ENCODE measurements at places on chromosomes 4 and X.

DNA sequence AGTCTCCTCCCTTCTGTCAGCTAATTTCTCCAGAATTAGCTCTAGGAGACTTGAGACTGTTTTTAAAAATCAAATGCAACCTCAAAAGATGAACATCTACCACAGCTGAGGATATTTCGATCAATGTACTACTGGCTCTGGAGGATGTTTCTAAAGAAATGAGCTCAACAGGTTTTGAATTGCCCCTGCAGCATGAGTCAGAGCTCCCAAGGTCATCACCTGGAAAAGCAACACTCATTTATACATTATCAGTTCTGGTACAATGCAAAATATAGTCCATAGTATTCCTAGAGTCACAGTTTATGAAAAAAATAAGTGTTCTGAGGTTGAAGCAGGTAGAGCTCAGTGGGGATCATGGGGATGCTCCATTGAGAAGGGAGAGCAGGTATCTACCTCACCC lies 50.8 kb upstream of the MCF2 start:
- no peak for DNase-seq

- no peak for DNase-seq
These were observed 49.5 kb downstream of the ATXN3L start for GRCh38 chrX:13270360-13270759.

DNA sequence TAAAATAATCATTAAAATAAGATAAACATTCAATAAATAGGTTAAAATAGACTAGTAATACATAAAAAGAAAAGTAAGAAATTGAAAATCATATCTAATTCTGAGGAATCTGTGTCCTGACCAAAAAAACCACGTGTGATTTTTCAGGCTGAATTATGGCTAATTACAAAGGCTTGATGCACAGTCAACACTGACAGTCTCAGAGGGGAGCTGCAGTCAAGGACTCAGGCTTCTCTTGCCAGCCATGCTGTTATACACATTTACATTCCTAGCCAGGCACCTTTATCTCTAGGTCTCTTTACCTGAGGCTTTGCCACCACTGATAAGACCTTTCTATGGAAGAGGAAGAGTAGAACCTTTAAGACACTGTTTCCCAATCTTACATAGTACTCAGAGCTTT lies 1737.7 kb upstream of the PCDH10 start:
- DNase-seq: no peak

DNA sequence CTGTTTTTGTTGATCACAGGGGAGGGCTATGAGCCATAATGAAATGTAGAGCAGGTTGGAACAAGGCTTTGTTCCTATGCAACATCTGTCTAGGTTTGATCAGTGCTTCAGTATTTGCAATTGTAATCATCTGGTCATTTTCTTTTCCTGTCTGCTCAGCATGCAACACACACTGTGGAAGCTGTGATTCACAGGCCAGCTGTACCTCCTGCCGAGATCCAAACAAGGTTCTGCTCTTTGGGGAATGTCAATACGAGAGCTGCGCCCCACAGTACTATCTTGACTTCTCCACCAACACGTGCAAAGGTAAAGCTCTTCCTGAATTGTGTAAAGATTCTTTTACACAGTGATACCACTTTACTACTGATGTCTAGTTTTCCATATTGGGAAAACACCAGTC lies 181.9 kb upstream of the ANXA3 start:
- peak; percentile 58 for DNase-seq

- DNase-seq: peak; percentile 55
These were observed 222.1 kb downstream of the CAMK2D start for GRCh38 chr4:113539408-113539807.

GRCh38 chr4:8019396-8020365 lies 80.0 kb upstream of the AFAP1 start:
- DNase-seq: no peak

- no peak for DNase-seq
These were observed 549.2 kb upstream of the AMOT start for GRCh38 chrX:113389846-113390245.

DNA sequence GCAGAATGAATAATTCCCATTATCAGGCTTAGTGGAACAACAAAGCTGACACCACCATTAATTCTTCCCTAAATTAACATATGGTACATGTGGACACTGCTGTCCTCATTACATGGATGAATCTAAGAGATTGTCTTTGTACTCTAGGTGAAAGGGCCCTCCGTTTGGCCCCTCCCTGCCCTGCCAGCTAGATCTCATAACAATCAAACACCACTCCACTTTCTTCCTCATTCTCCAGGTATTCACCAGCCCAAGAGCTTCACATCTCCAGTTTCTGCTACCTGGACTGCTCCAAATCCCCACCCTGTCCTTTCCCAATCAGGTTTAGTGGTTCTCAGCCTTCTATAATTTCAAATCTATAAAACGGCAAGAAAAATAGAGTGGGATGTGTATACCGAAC lies 3.8 kb downstream of the HSD17B11 start:
- DNase-seq: no peak

DNA sequence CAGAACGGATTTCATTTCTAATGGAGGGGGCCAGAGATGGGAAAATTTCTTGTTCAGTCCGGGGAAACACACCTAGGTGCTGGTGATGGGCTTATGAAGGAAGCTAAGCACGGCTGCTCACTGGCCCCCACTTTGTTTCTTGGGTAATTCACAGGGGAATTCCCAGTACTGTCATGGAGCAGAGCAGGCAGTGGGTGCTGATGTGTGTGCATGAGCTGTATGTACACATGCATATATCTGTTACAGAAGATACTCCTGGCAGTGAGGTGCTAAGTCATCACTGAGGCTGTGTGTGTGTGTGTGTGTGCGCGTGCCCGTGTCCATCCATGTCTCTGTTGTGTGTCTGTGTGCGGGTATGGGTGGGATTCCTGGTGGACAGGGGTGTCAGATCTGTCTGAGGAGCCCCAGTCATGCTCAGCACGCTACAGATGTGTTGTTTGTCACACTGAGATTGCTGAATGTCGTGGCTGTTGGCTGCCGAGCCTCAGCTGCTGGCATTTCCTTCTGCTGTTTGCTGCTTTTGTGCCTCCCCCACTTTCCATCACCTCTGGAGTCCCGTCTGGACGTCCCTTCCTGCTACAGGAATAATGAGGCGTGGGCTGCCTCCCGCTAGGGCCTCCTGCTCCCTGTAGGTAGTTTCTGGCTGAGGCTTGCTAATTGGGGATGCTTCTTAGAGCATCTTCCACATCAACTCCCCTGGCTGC lies 53.3 kb downstream of the JADE1 start:
- no peak for DNase-seq

DNA sequence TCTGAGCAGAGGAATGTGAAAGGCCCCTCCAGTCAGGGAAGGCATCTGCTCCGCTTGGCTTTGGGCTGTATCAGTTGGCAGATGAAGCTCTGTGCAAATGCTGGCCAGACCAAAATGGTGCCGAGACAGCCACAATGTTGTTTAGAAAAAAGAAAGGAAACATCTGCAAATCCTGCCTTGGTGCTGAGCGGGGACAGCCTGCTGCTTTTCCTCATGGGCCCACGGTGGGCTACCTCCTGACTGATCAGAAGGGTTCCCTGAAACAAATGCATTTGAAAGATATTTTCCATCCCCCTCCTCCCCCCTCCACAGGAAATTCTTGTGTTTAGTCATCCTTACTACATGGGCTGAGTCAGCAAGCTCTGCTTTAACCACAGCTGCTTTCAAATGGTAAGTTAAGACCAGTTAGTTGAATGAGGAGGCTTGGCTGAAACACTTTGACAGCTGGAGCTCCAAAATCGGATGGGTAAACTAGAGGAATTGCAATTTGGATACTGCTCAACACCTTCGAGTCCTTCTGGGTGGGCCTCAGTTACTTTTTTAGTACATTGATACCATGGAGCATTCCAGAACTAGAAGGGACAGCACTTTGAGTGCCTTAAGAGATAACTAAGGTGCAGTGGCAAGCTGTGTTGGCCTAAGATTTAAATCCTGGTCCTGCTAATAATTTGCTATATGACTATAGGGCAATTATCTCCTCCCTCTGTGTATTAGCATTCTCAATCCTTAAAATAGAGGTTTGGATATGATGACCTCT lies 36.0 kb downstream of the PLAC1 start:
- DNase-seq: peak; percentile 92

DNA sequence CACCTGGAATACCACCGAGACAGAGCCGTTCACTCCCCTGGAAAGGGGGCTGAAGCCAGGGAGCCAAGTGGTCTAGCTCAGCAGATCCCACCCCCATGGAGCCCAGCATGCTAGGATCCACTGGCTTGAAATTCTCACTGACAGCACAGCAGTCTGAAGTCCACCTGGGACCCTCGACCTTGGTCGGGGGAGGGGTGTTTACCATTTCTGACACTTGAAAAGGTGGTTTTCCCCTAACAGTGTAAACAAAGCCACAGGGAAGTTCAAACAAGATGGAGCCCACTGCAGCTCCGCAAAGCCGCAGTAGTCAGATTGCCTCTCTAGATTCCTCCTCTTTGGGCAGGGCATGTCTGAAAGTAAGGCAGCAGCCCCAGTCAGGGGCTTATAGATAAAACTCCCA lies 243.2 kb downstream of the RASL11B start:
- no peak for DNase-seq

DNA sequence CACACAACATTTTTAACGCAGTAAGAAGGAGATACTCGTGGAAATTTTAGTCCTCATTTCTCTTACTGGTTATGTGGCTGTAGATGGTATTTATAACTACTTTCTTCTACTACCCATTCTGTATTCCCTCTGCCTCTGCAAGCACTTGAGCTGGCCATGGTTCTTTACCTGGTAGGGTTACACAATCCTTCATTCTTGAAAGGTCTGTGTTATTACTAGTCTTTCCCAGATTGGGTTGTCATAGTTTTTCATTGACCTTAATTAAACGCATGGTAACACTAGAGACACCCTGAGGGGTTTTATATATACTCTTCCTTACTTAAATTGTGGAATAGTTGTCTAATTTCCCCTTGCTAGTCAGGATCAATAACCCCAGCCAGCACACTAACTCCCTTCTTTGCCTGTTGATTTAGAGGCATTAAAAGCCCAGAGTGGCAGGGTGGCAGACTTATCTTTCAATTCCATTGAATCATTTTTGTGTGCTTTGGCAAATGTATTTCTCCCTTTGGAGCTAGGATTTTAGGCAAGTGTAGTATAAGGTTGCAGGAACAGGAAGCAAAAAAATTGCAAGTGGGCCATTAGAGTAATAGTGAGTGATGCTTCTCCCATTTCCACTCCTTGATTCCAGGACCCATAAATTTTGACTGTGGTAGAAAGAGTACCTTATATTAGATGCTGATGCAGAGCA lies 113.6 kb upstream of the EMCN start:
- DNase-seq: no peak

DNA sequence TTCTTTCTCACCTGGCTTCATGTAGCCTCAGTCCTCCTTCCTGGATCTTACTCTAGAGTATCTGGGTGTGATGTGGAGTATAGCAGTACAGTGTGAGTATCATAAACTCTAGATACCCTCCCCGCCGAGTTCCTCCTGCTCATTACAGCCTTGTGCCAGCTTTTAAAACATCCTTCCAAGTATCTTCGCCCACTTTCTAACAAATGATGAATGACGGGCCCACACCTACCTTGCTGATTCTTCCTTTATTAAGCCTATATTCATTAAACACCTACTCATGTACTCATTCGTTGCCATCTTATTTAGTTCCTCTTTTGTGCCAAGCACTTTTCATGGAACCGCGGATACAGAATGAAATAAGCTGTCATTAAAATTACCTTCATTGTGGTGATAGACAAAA lies 1585.3 kb upstream of the TENM3 start:
- no peak for DNase-seq

- no peak for DNase-seq
These were observed 472.5 kb downstream of the INPP4B start for GRCh38 chr4:142373610-142374009.

- DNase-seq: peak; percentile 24
These were observed 141.6 kb downstream of the PCDH18 start for GRCh38 chr4:137390707-137391106.

DNA sequence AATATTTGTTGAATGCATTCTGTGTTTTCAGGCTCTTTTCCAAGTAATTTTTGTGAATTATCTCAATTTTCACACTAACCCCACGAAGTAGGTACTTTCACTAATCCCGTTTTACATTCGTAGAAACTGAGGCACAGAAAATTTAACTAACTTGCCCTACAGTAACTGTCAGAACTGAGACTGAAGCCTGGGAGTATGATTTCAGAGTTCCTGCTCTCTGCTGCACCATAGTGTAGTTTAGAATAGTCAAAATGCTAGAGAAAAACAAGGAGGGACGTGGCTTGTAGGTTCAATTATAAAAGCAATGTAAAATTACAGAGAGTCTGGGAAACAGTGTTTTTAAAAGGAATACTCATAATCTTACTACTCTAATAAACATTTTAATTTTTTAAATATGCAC lies 2.2 kb downstream of the CLCN3 start:
- DNase-seq: no peak

GRCh38 chr4:157217708-157218107 lies 2.8 kb upstream of the GRIA2 start:
- no peak for DNase-seq

GRCh38 chr4:36288731-36289426 lies 7.5 kb downstream of the DTHD1 start:
- DNase-seq: no peak

All from AG08395 (cell line).